Activated T-cell treated with anti-CD3 and anti-CD28 coated beads, Interleukin-2, amount 50 U/mL, for 72 hours (primary cell): ENCODE measurements at places on chromosomes 6 and 20. TPM values are rescaled to one million over a fixed set of nuclear protein-coding genes. Genes with fewer than 3 reads are reported as not detected.

The MOG gene
- not detected for total RNA-seq

The COL20A1 gene
- 0.58 TPM for total RNA-seq

The DPPA5 gene
- total RNA-seq, result not detected

The C20orf144 gene
- total RNA-seq, result 0.17 TPM

The KIF13A gene
- total RNA-seq, result 0.46 TPM

The RALGAPB gene
- total RNA-seq, result 39.5 TPM

The PPP1R16B gene
- total RNA-seq, result 184 TPM

The TEAD3 gene
- 1.7 TPM for total RNA-seq

The MDFI gene
- not detected for total RNA-seq

The PTCRA gene
- total RNA-seq, result not detected

- H3K36me3 ChIP-seq, result no peaks in the 10 kb centered on the region
- peaks cover 43% of the 10 kb centered on the region for H3K4me1 ChIP-seq
- H3K27ac ChIP-seq, result no peak overlapping the region
- no peaks in the 10 kb centered on the region for H3K27me3 ChIP-seq
Measured at GRCh38 chr6:4930025-4930691, 73.7 kb downstream of the RPP40 start.

DNA sequence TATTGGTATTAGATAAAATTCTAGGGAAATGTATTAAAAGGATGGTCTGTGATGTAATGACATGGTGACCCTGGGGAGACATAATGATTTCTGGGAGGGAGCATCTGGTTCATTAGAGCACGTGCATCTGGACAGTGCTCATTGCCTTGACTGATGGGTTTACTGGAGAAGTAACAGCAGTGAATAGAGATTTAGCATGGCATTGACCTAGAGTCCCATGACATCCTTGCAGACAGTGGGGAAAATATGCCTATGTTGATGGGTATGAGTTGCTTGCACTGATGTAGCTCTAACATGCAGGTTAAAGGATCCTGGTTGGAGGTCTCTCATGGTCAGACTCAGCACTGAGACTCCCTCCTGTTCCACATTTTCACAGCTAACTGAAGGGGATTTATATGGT is 164.1 kb upstream of the OLIG3 start:
- peaks cover 27% of the 10 kb centered on the region for H3K4me1 ChIP-seq
- no peak for DNase-seq
- peak overlapping the region; percentile 86 for H3K27ac ChIP-seq

DNA sequence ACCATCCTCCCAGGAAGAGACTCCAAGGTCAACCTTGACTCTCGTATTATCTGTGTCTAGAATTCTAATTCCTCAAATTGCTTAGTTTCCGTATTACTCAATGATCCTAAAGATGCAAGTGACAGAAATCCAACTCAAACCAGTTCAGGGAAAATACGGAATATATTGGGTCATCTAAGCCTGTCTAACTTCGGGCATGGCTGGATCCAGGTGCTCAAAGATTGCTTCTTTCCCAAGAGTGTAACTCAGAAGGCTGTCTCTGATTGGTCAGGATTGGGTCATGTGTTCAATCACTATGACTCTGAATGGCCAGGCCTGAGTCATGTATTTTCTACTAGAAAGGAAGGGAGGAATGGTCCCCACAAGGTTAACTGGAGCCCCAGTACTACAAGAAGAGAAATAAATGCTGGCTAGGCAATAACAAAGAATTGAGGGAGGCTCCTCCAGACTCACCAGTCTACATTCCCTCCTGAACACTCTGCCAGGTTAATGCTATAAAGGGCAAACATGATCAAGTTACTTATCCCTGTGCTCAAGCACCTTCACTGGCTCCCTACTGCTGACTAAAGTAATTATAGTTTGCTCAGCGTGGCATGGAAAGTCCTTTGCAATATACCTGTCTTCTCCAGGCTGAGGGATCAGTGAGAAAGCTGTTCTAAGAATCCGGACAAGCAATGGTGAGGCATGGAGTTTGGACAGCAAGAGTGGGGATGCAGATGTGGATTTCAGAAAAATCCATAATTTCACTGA is 15.4 kb upstream of the PREX1 start:
- peaks cover 26% of the 10 kb centered on the region for H3K4me1 ChIP-seq
- no peak overlapping the region for H3K27ac ChIP-seq
- no peaks in the 10 kb centered on the region for H3K36me3 ChIP-seq
- no peak overlapping the region for H3K4me3 ChIP-seq
- no peaks in the 10 kb centered on the region for H3K27me3 ChIP-seq

GRCh38 chr20:4682682-4683081 is 39.0 kb upstream of the PRND start:
- H3K4me1 ChIP-seq, result peaks cover 37% of the 10 kb centered on the region
- no peak for DNase-seq
- no peaks in the 10 kb centered on the region for H3K27me3 ChIP-seq
- peak overlapping the region; percentile 30 for H3K27ac ChIP-seq

DNA sequence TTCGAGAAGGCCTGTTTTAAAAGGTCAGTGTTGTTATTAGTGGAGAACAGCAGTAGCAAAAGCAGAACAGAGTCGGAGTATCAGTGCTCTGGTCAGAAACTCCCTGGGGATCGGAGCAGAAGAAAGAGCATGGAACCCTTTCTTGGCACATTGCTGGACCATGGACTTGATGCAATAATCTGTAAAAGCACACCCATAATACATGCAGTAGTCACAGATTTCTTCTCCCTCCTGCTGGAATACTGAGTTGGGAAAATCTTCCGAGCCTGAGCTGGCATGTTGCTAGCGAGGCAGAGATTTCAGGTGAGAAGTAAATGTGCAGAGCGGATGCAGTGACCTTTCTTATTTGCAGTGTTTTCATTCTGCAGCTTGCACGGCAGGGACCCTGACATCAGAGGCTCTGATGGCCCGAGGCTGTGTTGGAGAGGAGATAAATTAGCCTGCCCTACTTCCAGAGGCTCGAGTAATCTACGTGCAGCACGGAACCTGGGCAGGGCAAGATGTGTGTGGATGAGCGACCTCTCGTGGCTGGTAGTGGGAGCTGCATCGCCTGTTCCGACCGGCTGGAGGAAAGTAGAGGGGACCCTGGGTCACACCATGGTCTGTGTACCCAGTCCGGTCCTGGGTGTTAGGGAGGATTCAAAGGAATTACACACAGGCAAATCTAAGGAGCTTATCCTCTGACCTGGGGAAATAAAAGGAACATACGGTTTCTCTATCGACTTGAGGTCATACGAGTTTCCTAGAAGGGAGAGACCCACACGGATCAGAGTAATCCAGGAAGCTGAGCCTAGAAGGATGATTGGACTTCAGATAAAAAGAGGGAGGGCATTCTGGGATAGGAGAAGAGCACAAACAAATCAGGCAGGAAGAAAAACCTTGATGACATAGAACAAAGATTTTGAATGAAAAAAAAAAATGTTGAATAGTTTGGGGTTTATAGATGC is 137.0 kb upstream of the STMND1 start:
- H3K36me3 ChIP-seq, result no peaks in the 10 kb centered on the region
- peaks cover 15% of the 10 kb centered on the region for H3K4me1 ChIP-seq
- peak; percentile 64 for DNase-seq
- peaks cover 45% of the 10 kb centered on the region for H3K27me3 ChIP-seq

DNA sequence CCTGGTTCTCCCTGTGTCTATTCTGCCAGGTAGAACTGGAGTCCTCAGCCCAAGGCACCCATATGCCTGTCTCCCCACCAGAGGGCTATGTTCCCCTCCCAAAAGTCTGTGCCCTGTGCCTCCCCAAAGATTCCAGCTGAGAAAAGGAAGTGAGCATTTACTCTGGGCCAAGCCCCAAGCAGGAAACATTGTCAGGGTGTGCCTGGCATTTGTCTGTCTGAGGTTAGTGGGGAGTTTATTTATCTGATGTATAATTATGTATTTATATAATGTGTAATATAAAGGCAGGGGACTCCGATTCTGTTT is 5.6 kb downstream of the GDF5 start:
- no peaks in the 10 kb centered on the region for H3K36me3 ChIP-seq
- H3K4me3 ChIP-seq, result no peak overlapping the region
- H3K27me3 ChIP-seq, result no peaks in the 10 kb centered on the region
- no peaks in the 10 kb centered on the region for H3K4me1 ChIP-seq

DNA sequence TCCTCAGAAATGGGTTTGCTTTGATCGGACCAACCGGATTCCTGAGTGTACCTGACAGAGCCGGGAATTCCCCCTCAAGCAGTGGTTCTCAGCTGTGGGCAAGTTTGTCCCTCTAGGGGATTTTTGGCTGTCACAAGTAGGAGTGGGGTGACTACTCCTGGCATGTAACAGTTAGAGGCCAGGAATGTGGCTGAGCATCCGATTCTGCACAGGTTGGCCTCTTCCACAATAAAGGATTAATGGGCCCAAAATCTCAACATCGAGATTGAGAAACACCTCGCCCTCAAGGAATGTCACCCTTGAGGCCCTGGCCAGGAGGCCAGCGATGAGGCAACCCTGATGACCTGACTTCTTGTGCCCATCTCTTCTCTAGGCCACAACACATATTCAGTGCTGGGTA is 7.9 kb downstream of the AGPAT4 start:
- H3K4me3 ChIP-seq, result no peak overlapping the region
- peaks cover 8% of the 10 kb centered on the region for H3K4me1 ChIP-seq
- no peak overlapping the region for H3K27ac ChIP-seq

DNA sequence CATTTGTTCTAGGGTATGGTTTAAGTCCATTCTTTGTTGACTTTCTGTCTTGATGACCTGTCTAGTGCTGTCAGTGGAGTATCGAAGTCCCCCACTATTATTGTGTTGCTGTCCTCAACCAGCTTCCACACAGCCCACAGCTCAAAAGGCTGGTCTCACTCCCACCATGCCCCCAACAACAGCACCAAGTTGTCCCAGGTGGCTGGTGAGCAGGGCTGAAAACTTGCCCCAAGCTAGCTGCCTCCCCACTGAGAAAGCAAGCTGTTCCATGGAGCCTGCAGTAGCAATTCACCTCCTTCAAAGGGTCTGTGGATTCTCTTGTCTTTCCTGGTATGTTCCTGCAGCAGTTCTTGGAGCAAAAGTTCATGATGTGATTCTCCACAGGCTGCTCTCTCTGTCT is 221.0 kb downstream of the SYNDIG1 start:
- H3K36me3 ChIP-seq, result no peaks in the 10 kb centered on the region
- peaks cover 7% of the 10 kb centered on the region for H3K27me3 ChIP-seq
- no peak overlapping the region for H3K27ac ChIP-seq
- H3K4me3 ChIP-seq, result no peak overlapping the region
- DNase-seq, result no peak

DNA sequence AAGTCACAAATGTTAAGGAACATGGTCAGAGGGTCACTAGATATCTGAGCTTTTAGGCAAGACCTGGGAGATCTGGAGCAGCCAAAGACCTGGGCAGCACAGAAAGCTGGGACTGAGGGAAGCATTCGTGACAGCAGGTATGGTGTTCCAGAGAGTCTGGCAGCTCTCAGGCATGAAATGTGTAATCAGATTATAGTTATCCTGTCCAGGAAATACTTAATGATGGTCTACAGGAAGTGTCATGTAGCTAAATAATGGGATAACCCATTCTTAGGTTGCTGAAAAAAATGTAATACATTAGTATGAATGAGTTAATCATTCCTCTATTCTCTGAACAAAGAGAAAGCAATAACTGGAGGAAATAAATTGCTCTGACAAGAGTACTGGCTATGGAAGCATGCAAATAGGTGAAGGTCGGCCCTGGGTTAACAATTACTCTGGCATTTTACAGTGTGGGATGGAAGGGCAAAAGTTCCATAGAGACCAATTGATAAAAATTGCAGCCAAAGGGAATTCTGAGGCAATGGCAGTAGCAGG is 740.5 kb downstream of the CBLN4 start:
- no peak for DNase-seq
- H3K4me1 ChIP-seq, result no peaks in the 10 kb centered on the region
- H3K4me3 ChIP-seq, result no peak overlapping the region
- no peak overlapping the region for H3K27ac ChIP-seq
- no peaks in the 10 kb centered on the region for H3K27me3 ChIP-seq
- no peaks in the 10 kb centered on the region for H3K36me3 ChIP-seq

GRCh38 chr6:63783096-63783495 is 147.5 kb downstream of the PHF3 start:
- DNase-seq, result no peak
- H3K27me3 ChIP-seq, result no peaks in the 10 kb centered on the region
- H3K4me1 ChIP-seq, result no peaks in the 10 kb centered on the region
- no peak overlapping the region for H3K4me3 ChIP-seq

DNA sequence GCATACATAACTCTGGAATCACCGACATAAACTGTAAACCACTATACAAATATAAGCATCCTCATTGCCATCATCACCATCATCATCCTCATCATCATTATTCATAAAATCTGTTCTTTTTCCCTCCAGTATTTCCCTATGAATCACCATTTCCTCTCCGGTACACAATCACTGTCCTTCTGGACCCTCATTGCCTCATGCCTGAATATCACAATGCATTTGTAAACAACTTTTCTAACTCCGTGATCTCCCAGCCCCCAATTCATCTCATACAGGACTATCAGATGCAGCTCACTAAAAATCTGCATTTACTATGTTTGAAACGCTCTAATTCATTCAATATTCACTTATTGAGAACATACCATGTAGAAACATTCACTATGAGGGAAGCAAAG is 339.7 kb downstream of the TBC1D32 start:
- DNase-seq, result no peak
- no peaks in the 10 kb centered on the region for H3K4me1 ChIP-seq
- H3K27ac ChIP-seq, result no peak overlapping the region
- peaks cover 5% of the 10 kb centered on the region for H3K27me3 ChIP-seq
- H3K36me3 ChIP-seq, result no peaks in the 10 kb centered on the region
- H3K4me3 ChIP-seq, result no peak overlapping the region

GRCh38 chr6:156651486-156651885 is 125.7 kb upstream of the ARID1B start:
- H3K4me3 ChIP-seq, result no peak overlapping the region
- H3K27me3 ChIP-seq, result peaks cover 24% of the 10 kb centered on the region
- H3K36me3 ChIP-seq, result no peaks in the 10 kb centered on the region

DNA sequence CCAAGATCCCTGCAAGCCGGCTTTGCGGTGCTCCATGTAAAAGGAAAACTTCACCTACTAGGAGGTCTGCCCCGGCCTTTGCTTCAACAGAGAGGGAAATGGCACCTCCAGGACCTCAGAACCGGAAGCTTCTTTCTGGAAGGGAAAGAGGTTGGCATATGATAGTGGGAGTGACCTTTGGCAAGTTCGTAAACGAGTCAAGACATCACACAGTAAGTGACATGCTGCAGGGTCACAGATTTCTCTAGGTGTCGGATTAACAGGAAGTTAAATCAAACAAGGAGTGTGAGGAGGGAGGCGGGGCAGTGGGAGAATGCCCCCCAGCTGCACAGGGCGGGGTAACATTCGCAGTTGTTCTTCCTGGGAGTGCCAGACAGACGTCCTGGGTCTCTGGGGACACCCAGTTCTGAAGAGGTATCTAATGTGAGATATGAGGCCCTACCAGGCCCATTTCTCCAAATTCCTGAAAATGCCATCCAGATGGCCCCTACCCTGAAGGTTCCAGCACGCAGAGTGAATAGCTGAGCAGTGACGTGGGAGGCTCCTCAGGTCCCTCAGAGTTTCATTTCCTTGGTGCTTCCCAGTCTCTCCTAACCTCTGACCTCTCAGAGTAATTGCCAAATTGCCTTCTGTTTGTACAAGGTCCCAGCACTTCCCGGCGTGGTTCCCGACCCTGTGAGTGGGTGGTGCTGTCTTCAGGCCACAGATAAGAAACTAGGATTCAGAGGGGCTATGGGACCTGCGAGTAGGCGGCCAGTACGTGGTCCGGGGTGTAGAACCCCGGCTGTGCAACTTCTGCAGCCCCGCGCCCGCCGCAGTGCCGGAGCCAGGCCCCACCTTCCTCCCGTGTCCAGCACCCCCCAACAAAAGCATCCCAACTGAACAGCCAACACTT is 1.9 kb downstream of the RRBP1 start:
- no peak for DNase-seq
- peak overlapping the region; percentile 37 for H3K27ac ChIP-seq
- peaks cover 18% of the 10 kb centered on the region for H3K27me3 ChIP-seq
- H3K4me1 ChIP-seq, result peaks cover 15% of the 10 kb centered on the region
- peaks cover 2% of the 10 kb centered on the region for H3K36me3 ChIP-seq
